ENCODE measurements at places on chromosomes 1 and 21.

DNA sequence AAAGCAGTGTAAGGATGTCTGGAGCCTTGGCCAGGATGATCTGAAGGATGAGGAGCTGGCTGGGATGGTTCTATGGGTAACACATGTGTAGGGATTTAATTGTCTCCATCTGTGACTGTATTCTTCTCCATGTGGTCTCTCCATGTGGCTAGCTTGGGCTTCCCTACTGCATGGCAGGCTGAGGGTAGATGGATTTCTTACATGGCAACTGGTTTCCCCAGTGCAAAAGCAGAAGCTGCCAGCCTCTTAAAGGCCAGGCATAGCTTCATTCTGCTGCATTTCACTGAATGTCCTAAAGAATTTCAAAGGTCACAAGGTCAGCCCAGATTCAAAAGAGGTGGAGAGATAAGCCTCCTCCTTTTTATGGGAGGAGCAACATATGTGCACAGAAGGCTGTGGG lies 61.7 kb downstream of the XCL2 start:
- DNase-seq: no peak

- DNase-seq: no peak
Observed at GRCh38 chr21:15027056-15027455, 37.7 kb downstream of the NRIP1 start.

GRCh38 chr1:21082073-21082472 lies 94.6 kb downstream of the EIF4G3 start:
- no peak for DNase-seq

GRCh38 chr1:93483200-93483599 lies 35.3 kb downstream of the FNBP1L start:
- DNase-seq: no peak

GRCh38 chr1:25825605-25826004 lies 5.9 kb downstream of the MTFR1L start:
- DNase-seq: no peak

DNA sequence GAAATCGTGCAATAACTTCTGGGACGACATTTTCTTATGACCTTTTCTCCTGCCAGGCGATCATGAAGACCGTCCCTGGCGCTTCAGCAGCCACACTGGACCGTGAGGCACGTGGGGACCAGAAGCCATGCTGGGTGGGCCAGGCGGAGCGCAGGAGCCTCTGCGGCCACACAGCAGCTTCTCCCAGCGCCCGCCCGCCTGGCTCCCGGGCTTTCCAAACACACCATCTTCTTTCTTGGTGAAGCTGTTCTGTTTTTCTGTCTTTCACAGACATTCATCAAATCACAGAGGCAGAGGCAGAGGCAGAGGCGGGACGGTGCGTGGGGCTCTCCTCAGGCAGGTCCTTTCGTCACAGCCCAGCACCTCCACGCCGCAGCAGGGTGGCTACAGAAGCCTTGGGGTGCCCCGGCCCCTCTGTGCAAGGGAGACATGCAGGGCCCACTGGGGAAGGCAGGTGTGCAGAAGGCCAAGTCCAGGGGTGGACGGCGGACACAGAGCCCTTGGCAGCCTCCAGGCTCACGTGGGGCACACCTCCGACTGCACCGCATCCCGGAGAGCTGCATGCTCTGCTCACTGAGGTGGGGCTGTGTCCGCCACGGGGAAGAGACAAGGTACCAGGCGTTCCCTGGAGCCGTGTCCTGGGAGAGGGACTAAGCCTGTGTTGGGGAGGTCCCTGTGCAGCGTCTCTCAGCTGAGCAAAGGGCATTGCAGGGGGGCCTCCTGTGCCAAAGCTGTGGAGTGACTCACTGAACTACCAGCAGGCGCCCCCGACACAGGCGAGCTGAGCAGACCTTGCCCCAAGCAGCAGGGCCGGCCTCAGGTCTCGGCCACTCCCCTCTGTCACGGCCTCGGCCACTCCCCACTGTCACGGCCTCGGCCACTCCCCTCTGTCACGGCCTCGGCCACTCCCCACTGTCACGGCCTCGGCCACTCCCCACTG lies 2.6 kb upstream of the TMEM240 start:
- no peak for DNase-seq

DNA sequence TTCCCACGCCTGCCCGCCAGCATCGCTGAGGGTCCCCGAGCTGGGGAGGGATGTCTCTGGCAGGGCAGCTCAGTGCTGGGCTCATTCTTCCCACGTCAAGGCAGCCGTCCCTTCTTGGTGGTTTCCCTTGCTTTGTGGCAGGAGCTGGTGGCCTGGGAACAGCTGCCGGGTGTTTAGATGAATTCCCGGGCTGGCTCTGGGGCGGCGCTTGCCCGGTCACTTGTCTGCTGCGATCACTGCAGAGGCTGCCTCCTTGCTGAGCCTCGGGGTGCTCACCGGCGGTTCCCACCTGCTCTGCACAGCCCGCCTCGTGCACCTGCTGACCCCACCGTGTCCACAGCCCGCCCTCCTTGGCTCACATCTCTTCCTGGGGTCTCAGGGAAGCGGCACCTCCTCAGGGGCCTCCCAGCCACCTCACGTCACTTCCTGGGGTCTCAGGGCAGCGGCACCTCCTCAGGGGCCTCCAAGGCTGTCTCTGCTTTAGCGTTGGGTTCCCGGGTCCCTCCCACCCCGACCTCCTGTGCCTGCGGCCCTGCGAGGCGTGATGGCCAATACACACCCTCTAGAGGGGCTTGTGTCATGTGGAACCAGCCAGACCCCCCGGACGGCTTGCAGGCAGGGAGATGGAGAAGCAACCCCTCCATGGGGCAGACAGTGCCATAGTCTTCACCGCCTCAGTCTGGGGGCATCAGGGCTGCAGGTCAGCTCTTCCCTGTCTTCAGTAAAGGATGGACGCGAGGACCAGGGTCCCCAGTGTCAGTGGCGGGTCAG lies 13.5 kb downstream of the COL18A1 start:
- no peak for DNase-seq

- no peak for DNase-seq
Observed at GRCh38 chr1:209057083-209057482, 526.4 kb upstream of the CAMK1G start.

Data from NCI-H1436 (cell line).